ENCODE measurements at places on chromosomes 3 and 15. TPM values are rescaled to one million over a fixed set of nuclear protein-coding genes. Genes with fewer than 3 reads are reported as not detected.
A peak's percentile ranks its signal among the peaks of the same experiment; 100 is the strongest.

DNA sequence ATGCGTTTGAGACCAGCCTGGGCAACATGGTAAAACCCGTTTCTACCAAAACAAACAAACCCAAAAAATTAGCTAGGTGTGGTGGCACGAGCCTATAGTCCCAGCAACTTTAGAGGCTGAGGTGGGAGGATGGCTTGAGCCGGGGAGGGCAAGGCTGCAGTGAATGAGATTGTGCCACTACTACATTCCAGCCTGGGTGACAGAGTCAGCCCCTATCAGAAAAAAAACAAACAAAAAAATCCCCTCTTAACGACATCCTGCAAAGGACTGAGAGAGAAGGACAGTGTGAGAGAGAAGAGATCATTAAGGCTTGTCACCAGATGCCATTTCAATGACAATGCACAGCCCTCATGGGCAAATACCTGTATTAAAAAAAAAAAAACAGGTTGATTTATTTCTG lies 266.7 kb upstream of the ATP10A start:
- H3K27ac ChIP-seq, result no peak overlapping the region
- no peak overlapping the region for H3K4me3 ChIP-seq
- no peak for DNase-seq
- no peaks in the 10 kb centered on the region for H3K4me1 ChIP-seq

- no peak overlapping the region for H3K4me3 ChIP-seq
- no peaks in the 10 kb centered on the region for H3K36me3 ChIP-seq
- H3K27me3 ChIP-seq, result no peaks in the 10 kb centered on the region
- H3K27ac ChIP-seq, result no peak overlapping the region
- no peaks in the 10 kb centered on the region for H3K4me1 ChIP-seq
Measured at GRCh38 chr3:171269542-171269941, 190.7 kb downstream of the TNIK start.

DNA sequence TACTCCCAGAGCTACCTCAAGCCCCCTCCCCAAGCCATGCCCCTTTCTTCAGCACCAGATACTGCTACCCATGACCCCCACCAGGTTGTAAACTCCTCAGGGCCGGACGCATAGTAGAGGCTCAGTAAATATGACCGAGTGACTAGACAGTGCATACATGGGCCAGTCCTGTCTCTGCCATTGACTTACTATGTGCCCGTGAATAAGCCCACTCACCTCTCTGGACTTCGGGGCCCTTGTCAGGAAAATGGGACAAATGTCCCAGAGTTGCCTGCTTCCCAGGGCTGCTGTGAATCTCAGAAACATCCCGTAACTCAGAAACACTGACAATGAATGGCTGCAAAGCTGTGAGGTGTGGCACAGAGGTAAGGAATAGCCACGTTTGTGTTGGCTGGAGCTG lies 48.2 kb upstream of the FGD5 start:
- no peaks in the 10 kb centered on the region for H3K36me3 ChIP-seq
- no peak for DNase-seq
- no peak overlapping the region for H3K27ac ChIP-seq

DNA sequence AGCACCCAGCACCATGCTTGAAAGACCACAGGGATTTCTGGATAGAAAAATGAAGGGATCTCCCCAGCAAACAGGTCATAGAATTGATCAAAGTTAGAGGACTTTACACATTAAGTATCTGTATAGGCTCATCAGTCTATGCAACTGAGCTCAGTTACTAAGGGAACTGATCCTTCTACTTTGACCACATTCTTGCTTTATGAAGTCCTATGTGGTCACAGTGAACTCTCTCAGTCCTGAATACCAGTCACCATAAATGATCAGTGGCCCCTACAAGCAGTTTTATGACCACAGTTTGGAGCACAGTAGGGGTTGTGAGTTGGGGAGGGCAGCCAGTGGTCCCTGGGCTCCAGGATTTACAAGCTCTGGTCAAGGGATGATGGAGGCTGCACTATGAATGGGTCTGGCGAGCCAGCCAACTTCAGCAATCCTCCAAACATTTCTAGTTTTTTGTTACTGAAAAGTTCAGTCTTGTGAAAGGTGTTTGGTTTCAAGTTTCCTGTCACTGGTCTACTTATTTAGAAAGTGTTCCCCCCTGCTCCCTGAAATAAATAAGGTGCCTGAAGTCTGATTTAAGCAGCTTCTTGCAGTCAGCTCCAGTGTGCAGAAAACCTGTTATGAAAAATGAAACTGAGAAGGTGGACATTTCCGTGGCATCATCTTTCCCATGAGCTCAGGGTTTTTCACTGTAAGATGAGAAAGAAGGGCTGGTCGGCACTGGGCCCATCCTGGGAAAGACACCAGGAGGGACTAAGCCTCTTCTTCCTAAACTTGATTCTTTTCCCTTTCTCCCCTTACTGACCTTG lies 75.5 kb downstream of the DAPK2 start:
- no peak overlapping the region for H3K4me3 ChIP-seq
- H3K4me1 ChIP-seq, result peaks cover 9% of the 10 kb centered on the region
- H3K27me3 ChIP-seq, result no peaks in the 10 kb centered on the region
- H3K36me3 ChIP-seq, result no peaks in the 10 kb centered on the region

- DNase-seq, result no peak
- H3K4me3 ChIP-seq, result no peak overlapping the region
- no peaks in the 10 kb centered on the region for H3K27me3 ChIP-seq
- H3K36me3 ChIP-seq, result no peaks in the 10 kb centered on the region
- peaks cover 10% of the 10 kb centered on the region for H3K4me1 ChIP-seq
- no peak overlapping the region for H3K27ac ChIP-seq
Measured at GRCh38 chr3:151541178-151541577, 80.3 kb upstream of the IGSF10 start.

DNA sequence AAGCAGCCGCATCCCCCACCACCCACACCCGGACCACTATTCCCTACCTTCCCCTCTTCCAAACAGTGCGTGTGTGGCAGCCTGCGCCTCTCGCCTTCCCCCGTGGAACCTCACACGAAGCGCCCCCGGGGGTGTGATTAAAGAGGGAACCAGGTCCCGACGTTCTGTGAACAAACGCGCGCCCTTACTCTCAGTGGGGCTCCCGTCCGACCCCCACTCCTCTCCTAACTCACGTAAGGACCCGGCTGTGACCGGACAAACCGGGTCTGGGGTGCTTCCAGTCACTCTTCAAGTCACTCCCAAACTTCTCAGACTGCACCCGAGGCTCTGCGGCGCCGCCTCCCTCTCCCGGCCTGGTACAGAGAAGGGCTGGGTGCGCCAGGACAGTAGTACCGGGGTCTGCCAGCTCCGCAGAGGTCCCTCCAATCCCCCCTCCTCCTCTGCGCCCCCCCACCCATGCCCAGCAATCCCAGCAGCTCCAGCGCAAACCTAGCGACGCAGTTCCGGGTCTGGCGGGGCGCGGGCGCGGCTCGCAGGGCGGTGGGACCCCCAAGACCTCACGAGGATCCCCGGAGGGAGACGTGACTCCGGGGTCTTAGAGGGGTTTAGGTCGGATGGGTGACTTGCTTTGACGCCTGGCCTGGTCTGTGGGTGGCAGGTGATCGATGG lies 574 bp downstream of the DUOXA1 start:
- no peak overlapping the region for H3K27ac ChIP-seq
- H3K27me3 ChIP-seq, result peaks cover under 1% of the 10 kb centered on the region
- peaks cover 25% of the 10 kb centered on the region for H3K4me1 ChIP-seq
- H3K4me3 ChIP-seq, result no peak overlapping the region

- no peaks in the 10 kb centered on the region for H3K4me1 ChIP-seq
- H3K36me3 ChIP-seq, result no peaks in the 10 kb centered on the region
- no peak overlapping the region for H3K27ac ChIP-seq
- H3K27me3 ChIP-seq, result peaks cover 51% of the 10 kb centered on the region
Measured at GRCh38 chr3:14773691-14774128, 45.1 kb upstream of the FGD5 start.

- H3K27me3 ChIP-seq, result no peaks in the 10 kb centered on the region
- no peaks in the 10 kb centered on the region for H3K4me1 ChIP-seq
- H3K36me3 ChIP-seq, result no peaks in the 10 kb centered on the region
- no peak for DNase-seq
- no peak overlapping the region for H3K4me3 ChIP-seq
Measured at GRCh38 chr15:39029741-39030140, 465.1 kb upstream of the RASGRP1 start.

Gene WNT5A
- total RNA-seq, result not detected

Gene CCR1
- not detected for total RNA-seq

DNA sequence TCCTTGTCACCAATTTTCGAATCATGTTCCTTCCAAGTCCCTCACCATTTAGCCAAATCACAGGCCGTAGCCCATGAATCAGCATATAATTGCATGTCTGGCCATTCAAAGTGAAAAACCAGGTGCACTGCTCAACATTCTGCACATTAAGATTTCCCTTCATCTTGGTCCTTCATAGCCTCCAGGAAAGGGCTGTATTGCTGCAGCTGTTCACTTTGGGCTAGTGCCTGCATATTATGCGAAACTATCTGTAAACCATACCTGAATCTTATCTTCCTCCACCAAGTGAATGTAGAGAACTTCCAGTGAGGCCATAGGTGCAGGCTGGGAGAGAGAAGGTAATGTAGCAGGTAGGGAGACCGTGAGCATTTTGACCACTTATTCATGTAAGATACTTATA lies 18.3 kb downstream of the CGGBP1 start:
- no peak for DNase-seq
- no peaks in the 10 kb centered on the region for H3K27me3 ChIP-seq
- no peak overlapping the region for H3K27ac ChIP-seq
- no peak overlapping the region for H3K4me3 ChIP-seq

Gene TXNRD3
- total RNA-seq, result 20.7 TPM

Gene CEMIP
- total RNA-seq, result 1.9 TPM

- no peak for DNase-seq
- H3K4me3 ChIP-seq, result no peak overlapping the region
- peaks cover 16% of the 10 kb centered on the region for H3K4me1 ChIP-seq
- no peak overlapping the region for H3K27ac ChIP-seq
- no peaks in the 10 kb centered on the region for H3K36me3 ChIP-seq
Measured at GRCh38 chr3:108099244-108099643, 8.4 kb upstream of the CD47 start.

Gene GOLGA8N
- 0.66 TPM for total RNA-seq

- no peak overlapping the region for H3K27ac ChIP-seq
- no peaks in the 10 kb centered on the region for H3K36me3 ChIP-seq
- H3K4me1 ChIP-seq, result peaks cover 17% of the 10 kb centered on the region
Measured at GRCh38 chr15:66128116-66128680, 125.4 kb downstream of the MEGF11 start.

GRCh38 chr3:42704136-42704841 lies 1.7 kb upstream of the HHATL start:
- no peaks in the 10 kb centered on the region for H3K4me1 ChIP-seq
- DNase-seq, result no peak
- no peak overlapping the region for H3K4me3 ChIP-seq
- H3K27me3 ChIP-seq, result peaks cover 10% of the 10 kb centered on the region
- H3K27ac ChIP-seq, result no peak overlapping the region

Gene PARP14
- 19.1 TPM for total RNA-seq

- H3K36me3 ChIP-seq, result no peaks in the 10 kb centered on the region
- no peak overlapping the region for H3K27ac ChIP-seq
- no peak for DNase-seq
- no peaks in the 10 kb centered on the region for H3K4me1 ChIP-seq
- H3K4me3 ChIP-seq, result no peak overlapping the region
Measured at GRCh38 chr15:73654659-73655058, 21.5 kb upstream of the NPTN start.

DNA sequence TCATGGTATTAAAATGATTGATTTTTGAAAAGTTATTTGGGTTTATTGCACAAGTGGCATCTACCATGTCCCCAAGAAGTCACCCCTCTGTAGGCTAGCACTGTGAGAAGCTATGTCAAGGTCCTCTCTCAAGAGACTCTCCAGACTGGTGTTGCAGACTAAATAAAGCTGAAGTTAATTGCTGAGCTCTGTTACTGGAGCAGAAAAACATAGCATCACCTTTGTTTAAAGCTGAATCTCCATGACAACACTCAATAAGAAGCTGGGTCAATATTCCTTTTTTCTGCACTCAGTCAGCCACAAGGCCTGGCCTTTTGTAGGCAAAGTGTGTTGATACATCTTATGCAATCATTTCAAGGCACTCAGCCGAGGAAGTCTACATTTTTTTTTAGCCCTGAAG lies 806.6 kb upstream of the LMCD1 start:
- H3K4me1 ChIP-seq, result no peaks in the 10 kb centered on the region
- no peak for DNase-seq
- no peak overlapping the region for H3K4me3 ChIP-seq
- H3K36me3 ChIP-seq, result no peaks in the 10 kb centered on the region
- H3K27ac ChIP-seq, result no peak overlapping the region

Gene DCBLD2
- total RNA-seq, result 56.9 TPM

Gene LSMEM2
- total RNA-seq, result not detected

- no peak for DNase-seq
- no peaks in the 10 kb centered on the region for H3K27me3 ChIP-seq
- no peaks in the 10 kb centered on the region for H3K4me1 ChIP-seq
- peaks cover 8% of the 10 kb centered on the region for H3K36me3 ChIP-seq
- H3K27ac ChIP-seq, result no peak overlapping the region
Measured at GRCh38 chr3:141557961-141558706, 71.3 kb downstream of the RASA2 start.

GRCh38 chr3:113696658-113697499 lies 437 bp upstream of the USF3 start:
- DNase-seq, result peak; percentile 98
- peak overlapping the region; percentile 73 for H3K27ac ChIP-seq
- H3K4me3 ChIP-seq, result peak overlapping the region; percentile 85
- H3K27me3 ChIP-seq, result no peaks in the 10 kb centered on the region
- H3K4me1 ChIP-seq, result peaks cover 52% of the 10 kb centered on the region
- H3K36me3 ChIP-seq, result no peaks in the 10 kb centered on the region

- H3K4me1 ChIP-seq, result peaks cover 8% of the 10 kb centered on the region
- H3K36me3 ChIP-seq, result no peaks in the 10 kb centered on the region
- peaks cover 13% of the 10 kb centered on the region for H3K27me3 ChIP-seq
- DNase-seq, result no peak
Measured at GRCh38 chr3:54138937-54139547, 16.7 kb downstream of the CACNA2D3 start.

Gene SPINK8
- not detected for total RNA-seq

GRCh38 chr15:52143873-52144272 lies 31.3 kb upstream of the BCL2L10 start:
- H3K27me3 ChIP-seq, result no peaks in the 10 kb centered on the region
- no peak overlapping the region for H3K27ac ChIP-seq
- peaks cover 25% of the 10 kb centered on the region for H3K4me1 ChIP-seq
- no peaks in the 10 kb centered on the region for H3K36me3 ChIP-seq
- DNase-seq, result peak; percentile 63

Gene BCL2A1
- 0.31 TPM for total RNA-seq

GRCh38 chr3:33716227-33716626 lies 1.8 kb downstream of the CLASP2 start:
- H3K4me3 ChIP-seq, result peak overlapping the region; percentile 19
- H3K27ac ChIP-seq, result no peak overlapping the region
- H3K36me3 ChIP-seq, result no peaks in the 10 kb centered on the region
- H3K4me1 ChIP-seq, result peaks cover 30% of the 10 kb centered on the region
- H3K27me3 ChIP-seq, result no peaks in the 10 kb centered on the region
- no peak for DNase-seq

- DNase-seq, result peak; percentile 58
- H3K4me3 ChIP-seq, result no peak overlapping the region
- H3K27ac ChIP-seq, result no peak overlapping the region
- H3K27me3 ChIP-seq, result peaks cover 17% of the 10 kb centered on the region
- no peaks in the 10 kb centered on the region for H3K4me1 ChIP-seq
- no peaks in the 10 kb centered on the region for H3K36me3 ChIP-seq
Measured at GRCh38 chr3:113231827-113232253, 20.5 kb downstream of the BOC start.

All from HepG2 (cell line).